ENCODE measurements at places on chromosomes 3 and 15.
A peak's percentile ranks its signal among the peaks of the same experiment; 100 is the strongest.

DNA sequence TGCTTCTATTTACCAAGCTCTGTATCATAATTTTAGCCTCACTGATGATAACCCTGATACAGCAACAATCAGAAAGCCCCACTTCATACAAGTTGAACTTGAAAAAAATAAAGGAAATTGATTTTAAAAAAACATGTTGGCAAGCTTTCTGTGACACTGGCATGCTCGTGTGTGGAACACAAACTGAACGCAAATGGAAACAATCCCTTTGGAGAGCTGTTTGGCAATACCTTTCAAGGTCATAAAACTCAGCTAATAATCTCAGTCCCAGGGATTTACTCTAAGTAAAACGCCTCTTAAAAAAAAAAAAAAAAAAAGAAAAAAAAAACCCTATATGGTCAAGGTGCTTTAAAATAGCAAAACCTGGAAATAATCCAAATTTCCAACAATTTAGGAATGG, 166.7 kb upstream of the BCL6 start:
- no peak for DNase-seq

DNA sequence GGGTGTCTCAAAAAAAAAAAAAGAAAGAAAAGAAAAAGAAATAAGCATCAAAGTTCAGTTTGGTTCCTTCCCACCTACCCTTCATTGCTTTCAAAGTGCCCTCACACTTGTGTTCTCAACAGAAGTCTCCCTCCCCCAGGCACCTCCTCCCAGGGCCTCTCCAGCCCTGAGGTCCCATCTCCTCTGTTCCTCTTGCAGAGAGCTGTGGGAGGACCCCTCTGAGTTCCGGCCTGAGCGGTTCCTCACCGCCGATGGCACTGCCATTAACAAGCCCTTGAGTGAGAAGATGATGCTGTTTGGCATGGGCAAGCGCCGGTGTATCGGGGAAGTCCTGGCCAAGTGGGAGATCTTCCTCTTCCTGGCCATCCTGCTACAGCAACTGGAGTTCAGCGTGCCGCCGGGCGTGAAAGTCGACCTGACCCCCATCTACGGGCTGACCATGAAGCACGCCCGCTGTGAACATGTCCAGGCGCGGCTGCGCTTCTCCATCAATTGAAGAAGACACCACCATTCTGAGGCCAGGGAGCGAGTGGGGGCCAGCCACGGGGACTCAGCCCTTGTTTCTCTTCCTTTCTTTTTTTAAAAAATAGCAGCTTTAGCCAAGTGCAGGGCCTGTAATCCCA, 6.1 kb downstream of the CYP1A2 start:
- no peak for DNase-seq

DNA sequence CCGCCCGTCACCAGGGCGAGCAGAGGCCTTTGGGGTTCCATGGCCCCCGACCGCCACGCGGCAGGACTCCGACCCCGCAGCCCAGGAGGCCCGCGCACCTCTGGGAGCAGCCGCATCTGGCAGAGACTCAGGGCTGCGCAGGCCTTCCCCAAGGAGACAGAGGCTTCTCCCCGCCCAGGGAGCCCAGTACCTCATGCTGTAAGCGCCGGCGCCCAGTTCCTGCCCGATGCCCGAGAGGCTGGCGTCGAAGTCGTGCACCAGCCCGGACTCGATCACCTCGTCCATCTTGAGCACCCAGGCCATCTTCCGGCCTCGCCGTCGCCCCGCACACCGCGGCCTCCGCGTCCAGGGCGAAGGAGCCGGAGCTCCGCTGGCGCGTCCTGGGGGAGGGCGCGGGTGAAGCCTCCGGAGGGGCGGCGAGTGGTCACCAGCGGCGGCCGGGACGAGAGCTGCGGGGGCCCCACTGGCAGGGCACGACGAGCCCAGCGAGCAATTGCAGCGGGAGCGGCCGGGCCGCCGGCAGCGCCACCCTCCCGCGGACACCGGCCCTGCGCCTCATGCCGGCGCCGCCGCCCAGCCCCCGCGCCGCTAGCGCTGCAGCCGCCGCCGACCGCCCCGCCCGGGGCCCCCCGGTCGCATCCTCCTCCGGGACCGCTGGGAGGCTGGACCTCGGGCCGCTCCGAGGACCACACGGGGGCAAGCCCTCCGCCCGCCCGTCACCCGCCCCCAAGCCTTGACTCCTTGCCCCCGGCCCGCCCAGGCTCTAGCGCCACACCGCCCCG, 468 bp downstream of the UBP1 start:
- DNase-seq = peak; percentile 21

GRCh38 chr3:153513236-153513635, 351.2 kb downstream of the RAP2B start:
- DNase-seq = no peak

- no peak for DNase-seq
Measured at GRCh38 chr3:13015286-13016082, 57.7 kb downstream of the IQSEC1 start.

- no peak for DNase-seq
Measured at GRCh38 chr3:171058058-171058457, 31.5 kb upstream of the SLC2A2 start.

DNA sequence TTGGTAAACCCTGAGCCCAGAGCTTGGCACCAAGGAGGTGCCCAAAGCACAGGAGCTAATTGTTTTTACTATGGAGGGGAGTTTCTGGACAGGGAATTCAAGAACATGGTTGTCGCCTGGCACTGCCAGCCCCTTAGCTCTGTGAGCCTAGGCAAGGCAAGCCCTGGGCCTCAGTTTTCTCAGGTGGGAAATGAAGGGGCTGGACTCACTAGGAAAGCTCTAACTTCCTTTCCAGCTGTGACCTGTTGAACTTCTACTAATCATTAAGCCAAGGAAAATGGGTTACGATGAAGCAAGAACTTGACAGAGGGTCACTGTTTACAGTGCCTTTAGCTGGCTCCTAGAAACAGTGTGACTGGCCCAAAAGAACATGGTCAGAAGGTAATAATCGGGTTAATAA, 277.2 kb downstream of the SHQ1 start:
- DNase-seq = no peak

DNA sequence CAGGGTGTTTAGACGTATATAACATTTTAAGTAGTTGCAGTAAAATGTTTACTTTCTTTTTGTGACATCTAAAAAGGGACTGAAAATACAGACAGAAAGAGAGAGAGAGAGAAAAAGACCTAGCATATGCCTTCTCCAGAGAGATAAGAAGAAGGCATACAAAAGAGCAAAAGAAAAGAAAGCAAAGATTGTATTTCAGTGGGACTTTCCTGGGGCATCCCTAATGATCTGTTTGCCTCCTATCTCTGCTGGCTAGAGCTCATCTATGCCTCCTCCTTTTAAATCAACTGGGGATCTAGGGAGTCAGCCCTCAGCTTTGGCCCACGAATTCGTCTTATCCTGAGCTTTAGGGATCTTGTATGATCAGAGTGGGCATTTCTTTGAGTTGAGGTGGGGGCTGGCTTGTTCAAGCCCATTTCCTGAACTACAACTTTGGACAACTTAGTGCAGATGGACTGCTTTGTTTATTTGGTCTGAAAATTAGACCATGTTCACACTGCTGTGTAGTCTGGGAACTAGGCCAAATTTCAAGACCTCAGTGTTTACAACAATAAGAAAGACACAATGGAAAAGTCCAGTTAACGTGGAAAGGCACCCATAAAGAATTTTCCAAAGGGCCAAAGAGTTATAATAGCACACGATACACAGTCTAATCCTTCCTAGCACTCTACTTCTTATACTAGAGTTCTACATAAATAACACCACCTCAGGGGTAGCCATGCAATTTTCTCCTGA, 61.0 kb downstream of the ATP8B4 start:
- no peak for DNase-seq

DNA sequence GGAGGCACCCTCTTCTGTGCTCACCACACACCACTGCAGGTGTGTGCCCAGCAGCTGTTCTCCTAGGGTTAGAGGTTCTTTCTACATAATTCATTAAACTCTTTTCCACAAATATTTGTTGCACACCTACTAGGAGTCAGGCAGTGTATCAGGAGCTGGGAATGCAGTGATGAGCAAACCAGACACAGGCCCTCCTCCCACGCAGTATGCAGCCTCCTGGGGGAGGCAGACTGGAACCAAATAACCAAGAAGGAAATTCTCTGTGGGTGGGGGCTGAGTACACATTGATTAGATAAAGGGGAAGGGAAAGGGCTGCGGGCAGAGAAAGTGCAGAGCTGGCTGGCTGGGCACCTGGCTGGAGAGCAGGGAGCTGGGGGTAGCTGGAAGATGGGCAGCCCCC, 18.5 kb upstream of the C3orf22 start:
- no peak for DNase-seq

GRCh38 chr15:57591822-57592367, at the start of gene MYZAP:
MYZAP (plus strand) TSS chr15:57591904; CDS start chr15:57592035, 131 bp downstream.
- no peak for DNase-seq

DNA sequence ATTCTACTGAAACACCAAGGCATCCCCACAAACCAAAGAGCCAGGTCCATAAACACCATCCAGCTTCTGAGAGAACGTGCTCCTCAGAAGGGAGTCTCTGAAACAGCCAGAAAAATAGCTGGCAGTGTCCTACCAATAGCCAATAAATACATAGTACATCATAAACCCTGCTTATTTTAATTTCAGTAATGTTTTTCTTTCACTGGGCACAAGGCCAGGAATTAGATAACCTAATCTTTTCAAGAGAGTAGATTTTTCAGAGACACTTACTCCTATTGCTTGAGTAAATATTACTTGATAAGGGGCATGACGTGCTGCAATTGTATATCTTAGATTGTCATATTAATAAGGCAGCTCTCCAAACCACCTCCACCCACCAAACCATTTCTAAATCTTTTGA, 22.7 kb downstream of the GADL1 start:
- DNase-seq = no peak

Data from cortex of kidney (tissue), 1 donor.